NCI-H1436 treated with DMSO at 0.1 percent for 48 hours (cell line): ENCODE measurements at places on chromosomes 13 and 19.

GRCh38 chr19:15634105-15634504, 6.6 kb upstream of the CYP4F3 start:
- no peak for DNase-seq

GRCh38 chr13:74569251-74569650, 435.0 kb upstream of the KLF12 start:
- no peak for DNase-seq

DNA sequence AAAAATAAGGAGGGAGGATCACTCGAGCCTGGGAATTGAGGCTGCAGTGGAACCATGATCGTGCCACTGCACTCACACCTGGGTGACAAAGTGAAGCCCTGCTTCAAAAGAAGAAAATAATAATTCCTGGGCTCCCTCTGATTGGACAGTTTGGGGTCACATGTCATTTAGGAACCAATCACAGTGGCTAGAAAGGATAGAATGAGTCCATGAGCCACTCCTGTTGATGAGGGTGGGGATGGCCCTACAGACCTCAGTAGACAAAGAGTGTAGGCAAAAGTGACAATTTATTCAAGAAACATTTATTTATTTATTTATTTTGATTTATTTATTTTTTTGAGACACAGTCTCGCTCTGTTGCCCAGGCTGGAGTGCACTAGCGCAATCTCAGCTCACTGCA, 26.8 kb upstream of the ADGRE5 start:
- no peak for DNase-seq

GRCh38 chr19:55368701-55369563, 1.3 kb downstream of the IL11 start:
- DNase-seq: no peak

DNA sequence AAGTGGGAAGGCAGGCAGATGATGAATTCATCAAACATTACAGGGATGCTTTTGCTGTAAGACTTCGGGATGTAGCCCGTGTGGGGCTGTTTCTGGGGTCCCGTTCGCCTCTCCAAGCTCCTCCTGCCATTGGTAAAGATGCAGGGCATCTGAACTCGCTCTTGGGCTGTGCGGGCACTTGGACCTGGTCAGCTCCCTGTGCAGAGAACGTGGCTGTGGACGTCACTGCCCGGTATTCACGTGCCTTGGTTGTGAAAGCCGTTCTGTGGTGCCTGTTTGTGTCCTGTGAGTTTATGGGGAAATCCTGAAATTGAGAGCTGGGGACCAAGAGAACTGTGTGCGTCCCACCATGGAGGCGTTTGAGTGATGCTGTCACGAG, 5.4 kb downstream of the TFDP1 start:
- DNase-seq: no peak

GRCh38 chr19:42606660-42607351, 12.1 kb upstream of the CEACAM8 start:
- DNase-seq: no peak

- DNase-seq: no peak
Observed at GRCh38 chr13:19561585-19561984, 253 bp upstream of the TPTE2 start.

DNA sequence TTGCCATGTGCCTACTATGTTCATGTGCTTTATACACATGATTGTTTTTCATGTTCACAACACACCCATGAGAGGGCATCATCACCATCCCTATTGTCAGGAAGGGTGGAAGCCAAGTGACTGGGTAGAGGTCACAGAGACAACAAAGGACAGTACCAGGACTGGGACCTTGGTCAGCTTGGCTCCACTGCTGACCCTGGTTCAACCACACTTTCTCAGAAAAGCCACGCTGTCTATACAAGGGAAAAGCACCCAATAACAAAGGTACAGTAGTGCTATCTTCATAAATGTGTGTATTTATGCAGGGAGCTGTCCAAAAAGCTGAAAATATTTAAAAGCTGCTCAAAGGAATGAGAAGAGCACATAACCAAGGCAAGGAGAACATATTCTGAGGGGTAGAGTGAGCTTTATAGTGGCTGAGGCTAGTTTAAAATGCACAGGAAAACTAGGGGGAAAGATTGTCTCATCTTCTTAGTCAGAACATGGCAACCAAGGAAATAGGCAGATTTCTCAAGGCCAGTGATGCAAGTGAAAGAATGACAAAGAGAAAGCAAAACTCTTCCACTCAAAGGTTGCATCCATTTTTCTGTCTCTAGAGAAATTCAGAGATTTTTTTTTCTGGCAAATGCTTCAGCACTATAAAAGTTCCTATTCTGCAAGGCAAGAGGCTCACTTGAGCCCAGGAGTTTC, 415.0 kb downstream of the FOXO1 start:
- DNase-seq: no peak

DNA sequence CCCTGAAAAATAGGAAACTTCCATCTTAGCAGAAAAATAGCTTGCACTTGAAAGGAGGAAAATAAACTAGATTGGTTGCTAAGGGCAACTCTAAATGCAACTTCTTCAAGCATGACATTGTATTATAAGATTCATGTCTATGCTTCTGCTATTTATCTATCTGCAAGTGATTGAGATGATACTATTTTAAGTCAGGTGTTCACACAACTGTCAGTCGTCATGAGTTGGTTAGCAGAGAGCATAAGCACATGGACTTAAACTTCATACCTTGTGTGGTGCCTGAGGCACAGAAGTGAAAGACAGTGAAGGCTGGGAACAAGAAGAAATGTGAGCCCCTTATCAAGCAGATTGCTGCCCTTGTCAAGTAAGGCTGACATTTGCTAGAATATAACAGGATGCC, 82.9 kb downstream of the SLITRK5 start:
- no peak for DNase-seq

DNA sequence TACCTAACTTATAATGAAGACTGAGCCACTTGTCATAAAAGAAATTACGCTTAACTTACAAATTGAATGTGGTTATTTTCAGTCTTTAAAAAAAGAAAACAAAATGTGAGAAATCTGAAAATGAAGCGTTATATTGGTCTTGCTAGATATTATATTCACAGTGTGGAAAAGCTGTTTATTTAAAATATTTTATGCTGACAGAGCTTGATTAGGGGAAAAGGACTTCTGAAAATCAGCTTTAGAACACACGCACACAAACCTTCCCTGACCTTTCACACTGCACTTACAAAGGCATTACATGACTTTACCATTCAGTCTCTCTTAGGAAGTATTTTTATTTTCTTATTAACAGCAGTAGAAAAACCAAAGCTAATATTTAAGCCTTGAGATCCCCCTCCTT, 461.5 kb downstream of the DIAPH3 start:
- no peak for DNase-seq

DNA sequence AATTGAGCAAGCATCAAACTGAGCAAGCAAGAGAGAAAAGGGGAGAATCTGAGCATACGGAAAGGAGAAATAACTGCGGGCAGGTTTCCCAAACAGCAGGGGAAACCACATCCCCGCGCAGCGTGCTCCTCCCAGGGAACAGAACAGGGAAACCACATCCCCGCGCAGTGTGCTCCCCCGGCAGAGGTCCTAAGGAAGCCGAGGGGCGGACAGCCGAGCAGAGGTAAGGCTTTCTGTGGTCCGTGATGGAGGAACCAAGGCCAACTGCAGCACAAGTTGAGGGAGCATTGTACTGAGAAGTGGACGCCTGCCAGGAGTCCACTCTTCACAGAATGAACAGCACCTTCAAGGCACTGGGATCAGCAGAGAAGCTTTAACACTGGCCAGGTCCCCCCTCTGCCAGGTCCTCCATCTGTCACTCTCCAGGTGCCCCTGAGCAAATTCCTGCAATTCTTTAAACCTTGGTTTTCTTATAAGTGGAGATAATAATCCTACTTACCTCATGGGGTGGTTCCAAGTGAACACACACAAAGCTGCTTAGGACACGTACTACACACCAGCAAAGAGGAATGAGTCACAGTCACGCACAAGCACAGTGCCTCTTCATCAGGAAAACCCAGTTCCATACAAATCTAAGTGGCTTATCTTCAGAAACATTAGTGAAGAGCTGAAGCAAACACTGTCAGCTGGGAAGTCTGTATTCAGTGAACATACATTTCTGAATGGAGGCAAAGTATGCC, 23.0 kb upstream of the LAMP1 start:
- DNase-seq: no peak

GRCh38 chr19:7010722-7011593, 10.3 kb downstream of the MBD3L2B start:
- no peak for DNase-seq

DNA sequence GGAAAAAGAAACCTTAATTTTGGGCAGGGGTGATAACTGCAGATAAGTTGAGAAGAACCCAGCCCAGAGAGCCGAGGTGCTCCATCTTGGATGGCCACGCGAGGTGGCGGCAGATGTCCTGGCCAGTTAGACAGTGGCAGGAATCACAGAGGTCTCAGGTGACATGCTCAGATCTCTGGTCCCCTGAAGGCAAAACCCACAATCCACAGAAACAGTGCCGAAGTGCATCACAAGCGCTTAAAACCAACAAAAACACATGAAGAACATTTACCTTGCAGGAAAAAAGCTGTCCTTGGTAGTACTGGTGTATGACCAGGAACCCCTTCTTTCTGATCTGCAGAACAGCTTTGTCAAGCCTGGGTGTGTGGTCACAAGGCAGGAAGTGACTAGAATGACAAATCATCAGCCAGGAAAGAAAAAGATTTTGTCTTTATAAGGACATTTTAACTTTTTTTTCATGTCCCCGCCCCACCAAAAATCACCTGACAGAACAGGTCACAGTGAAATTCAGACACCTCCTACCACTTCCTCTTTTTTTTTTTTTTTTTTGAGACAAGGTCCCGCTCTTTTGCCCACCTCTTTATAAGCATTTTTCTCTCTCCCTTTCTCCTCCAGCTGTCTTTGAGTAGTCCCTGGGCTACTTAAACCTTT, at the start of gene LCP1:
Gene LCP1, minus strand, starts transcription at position 338 of the 651 bp plus-strand sequence. CDS start 22,515 bp downstream, outside the sequence.
- DNase-seq: no peak

DNA sequence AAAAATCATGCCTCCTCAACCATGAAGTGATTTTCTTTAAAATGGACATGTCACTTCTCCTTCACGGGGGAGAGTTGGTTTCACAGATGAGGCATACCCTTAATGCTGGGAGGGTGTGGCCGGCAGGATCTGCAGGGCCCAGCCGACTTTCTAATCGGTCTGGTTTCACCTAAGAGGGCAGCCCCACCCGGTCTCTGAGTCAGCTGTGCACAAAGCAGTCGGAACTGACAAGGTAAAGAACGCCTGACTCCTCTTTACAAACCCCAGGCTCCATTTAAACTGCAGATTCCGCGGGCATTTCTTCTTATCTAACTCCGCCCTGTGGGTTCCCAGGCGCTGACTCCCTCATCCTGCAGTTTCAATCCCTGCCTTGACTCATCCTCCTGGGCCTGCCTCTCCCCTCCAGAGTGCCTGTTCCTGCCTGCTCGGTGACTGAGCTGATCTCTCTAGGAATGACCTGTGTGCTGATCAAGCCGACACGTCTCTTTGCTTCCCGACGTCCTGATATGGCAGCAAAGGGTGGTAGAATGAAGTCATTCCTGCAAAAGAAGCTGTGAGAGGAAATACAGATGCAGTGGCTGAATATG, 63.4 kb downstream of the EFNB2 start:
- no peak for DNase-seq

- DNase-seq: no peak
Observed at GRCh38 chr19:4264812-4265211, 14.3 kb upstream of the SHD start.

DNA sequence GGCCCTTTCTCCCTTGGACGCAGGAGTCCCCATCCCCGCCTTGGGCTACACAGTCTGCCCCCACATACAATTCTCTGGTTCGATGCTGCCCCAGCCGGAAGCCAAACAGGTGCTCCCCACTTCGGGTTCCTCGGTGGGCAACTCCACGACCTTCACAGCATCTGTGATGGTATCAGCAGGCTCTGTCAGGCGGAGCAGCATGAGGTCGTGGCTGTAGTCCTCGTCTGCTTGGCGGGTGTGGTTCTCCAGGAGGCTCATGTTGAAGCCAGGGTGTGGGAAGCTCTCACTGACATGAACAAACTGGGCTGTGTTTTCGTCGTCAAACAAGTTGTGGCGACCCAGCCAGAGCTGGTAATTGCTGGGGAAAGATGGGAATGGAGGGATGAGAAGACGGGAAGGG, 3.5 kb downstream of the KLK1 start:
- DNase-seq: no peak

GRCh38 chr19:39595950-39596349, 6.4 kb upstream of the LGALS13 start:
- DNase-seq: no peak
